ENCODE measurements at places on chromosomes 6 and 20.

DNA sequence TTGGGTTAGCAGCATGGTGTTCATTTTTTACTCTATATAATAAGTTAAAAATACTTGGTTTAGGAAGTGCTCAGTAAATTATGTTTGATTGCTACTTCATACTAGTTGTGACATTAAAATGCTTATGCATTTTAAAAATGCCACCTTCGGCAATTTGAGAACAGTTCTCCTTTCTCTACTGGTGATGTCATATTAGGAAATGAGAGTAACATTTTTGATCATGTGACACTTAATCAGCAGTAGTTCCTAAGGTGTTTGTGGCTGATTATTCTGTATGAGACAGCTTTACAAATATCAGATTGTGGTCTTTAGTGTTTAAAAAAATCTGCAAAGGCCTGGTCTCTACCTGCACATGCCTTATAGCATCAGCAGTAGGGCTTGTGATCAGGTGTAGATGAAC is 4.4 kb downstream of the GZF1 start:
- no peak for DNase-seq

GRCh38 chr20:61609461-61609860 is 357.4 kb downstream of the CDH4 start:
- DNase-seq, result no peak

- no peak for DNase-seq
Observed at GRCh38 chr6:19156443-19156842, 680.7 kb upstream of the ID4 start.

DNA sequence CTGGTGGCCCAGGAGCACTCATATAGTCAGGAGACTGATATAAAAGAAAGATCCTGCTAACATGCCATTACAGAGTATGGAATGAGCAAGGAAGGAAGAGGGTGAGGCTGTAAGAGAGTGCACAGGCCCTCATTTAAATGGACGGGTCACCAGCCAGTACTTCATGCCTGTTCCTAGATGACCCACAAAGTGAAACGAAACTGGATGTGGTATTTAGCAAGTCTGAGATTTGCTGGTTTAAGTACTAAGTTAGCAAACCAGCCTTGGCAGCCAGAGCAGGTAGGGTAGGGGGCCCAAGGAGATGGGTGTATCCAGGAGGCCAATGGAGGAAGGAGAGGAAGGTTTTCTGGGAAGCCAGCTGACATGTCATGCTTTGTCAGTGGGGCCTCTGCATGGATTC is 15.9 kb downstream of the NT5E start:
- no peak for DNase-seq

- DNase-seq, result no peak
Observed at GRCh38 chr6:69789578-69789977, 7.2 kb downstream of the LMBRD1 start.
